ENCODE measurements at places on chromosomes 6 and 20.

DNA sequence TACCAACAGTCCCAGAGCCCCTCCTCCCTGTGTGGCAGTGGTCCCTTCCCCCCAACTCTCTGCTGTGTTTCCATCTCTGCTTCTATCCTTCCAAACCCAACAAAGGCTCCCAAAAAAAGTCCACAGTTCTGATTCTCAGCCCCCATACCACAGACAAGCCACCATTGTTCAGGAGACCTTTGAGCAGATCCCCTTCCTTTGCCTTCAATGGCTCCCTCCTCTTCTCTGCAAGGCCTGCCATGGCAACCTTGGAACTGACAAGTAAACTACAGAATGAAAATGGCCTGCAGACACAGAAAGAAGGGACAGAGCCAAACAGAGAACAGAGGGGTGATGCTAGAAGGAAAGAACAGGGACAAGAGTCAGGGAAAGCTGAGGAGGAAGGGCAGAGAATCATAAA, 23.2 kb downstream of the OR2H2 start:
- no peak for DNase-seq

DNA sequence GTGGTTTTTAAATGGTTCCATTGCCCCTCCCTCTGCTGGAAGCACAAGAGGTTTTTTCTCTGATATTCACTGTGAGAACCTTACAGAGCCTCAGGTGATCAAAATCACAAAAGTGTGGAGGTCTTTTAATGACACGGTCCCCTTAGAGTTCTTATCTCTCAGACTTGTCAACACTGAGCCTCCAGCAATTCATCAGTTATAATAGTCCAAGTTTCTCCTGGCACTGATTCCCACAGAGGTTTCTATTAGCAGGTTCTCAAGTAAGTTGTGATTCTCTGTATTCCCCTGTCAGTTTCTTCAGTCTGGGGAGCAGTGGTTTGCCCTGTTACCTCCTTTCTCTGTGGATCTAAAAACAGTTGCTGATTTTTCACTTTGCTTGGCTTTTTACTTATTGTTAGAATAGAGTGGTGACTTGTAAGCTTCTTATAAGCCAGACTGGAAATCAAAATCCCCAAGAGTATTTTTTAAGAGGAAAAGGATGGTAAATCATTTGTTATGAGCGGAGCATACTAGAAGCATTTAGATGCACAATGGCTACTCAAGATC, 157.4 kb upstream of the BMP5 start:
- no peak for DNase-seq

- no peak for DNase-seq
These were observed 4.9 kb downstream of the TRAF3IP2 start for GRCh38 chr6:111600588-111601445.

DNA sequence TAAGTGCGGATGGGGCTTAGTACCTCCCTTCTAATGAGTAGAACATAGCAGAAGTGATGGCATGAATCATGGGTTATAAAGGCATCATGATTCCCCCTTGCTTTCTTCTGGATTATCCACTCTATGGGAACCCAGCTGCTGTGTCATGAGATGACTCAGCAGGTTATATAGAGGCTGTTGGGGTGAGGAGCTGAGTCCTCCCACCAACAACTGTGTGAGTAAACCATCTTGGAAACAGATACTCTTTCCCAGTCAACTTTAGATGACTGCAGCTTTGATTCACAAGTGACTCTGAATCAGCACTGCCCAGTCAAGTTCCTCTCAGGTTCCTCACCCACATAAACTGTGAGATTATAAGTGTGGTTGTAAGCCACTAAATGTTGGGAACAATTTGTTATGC, 46.3 kb downstream of the FAM83B start:
- no peak for DNase-seq

DNA sequence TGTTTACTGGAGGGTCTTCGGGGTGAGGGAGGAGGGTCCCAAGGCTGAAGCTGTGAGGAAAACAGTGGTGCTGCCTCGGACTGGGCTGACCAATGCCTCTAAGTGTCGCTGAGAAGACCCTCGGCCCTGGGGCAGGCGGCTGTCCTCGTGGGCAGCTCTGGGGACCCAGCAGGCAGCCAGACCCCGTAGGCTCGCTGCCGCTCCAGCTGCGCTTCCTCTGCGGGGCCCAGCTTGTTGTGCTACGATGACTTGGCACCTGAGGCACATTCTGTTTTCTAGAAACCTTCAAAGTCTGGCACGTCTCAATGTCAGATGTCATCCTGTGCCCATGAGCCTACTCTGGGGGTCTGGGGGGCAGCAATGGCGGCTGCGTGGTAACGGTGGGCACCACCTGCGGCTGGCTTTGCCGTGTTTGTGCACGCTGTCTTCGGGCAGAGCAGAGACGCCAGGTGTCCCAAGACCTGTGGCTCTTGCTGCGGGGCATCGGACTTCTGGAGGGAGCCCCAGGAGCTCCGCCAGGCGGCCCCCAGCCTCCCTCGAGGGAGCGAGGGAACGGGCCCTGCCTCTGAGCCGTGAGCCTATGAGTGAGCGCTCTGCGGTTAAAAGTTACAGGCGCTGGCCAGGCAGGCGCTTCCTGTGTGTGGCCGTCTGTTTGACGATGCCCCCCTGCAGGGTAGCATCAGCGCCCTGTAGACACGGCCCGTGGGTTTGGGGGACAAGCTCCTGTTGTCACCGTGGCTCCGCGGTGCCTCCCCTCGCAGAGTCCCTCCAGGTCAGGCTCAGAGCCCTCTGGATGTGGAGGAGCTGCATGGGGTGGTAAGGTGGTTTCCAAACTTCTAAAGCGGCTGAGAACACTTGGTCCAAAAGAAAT, 6.8 kb downstream of the SLC17A9 start:
- DNase-seq: no peak

GRCh38 chr6:124200661-124201060, 397.0 kb downstream of the NKAIN2 start:
- DNase-seq: no peak

DNA sequence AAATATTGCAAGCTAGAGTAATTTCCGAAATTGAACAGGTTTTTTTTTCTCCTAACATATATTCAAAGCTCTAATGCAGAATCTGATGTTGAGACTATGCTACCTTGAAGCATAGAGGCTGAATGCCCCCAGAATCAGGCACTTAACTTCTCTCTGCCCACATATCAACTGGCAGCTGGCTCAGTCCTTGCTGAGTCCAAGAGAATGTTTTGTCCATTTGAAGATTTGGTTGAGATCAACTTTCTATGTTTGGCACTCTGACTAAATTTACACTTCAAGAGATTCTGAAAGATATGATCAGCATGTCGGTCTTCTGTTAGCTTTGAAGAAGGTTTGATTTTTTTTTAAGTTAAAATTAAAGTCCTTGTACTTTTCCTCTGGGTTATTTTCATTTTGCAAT, 1298.1 kb downstream of the EPHA7 start:
- no peak for DNase-seq

All from activated CD8-positive, alpha-beta memory T cell treated with anti-CD3 and anti-CD28 coated beads for 1 hour (primary cell).